ENCODE measurements at places on chromosomes 11 and 22.

- no peak for DNase-seq
Observed at GRCh38 chr22:33682927-33683326, 237.3 kb downstream of the LARGE1 start.

- no peak for DNase-seq
Observed at GRCh38 chr11:75352588-75353206, 1.2 kb upstream of the ARRB1 start.

DNA sequence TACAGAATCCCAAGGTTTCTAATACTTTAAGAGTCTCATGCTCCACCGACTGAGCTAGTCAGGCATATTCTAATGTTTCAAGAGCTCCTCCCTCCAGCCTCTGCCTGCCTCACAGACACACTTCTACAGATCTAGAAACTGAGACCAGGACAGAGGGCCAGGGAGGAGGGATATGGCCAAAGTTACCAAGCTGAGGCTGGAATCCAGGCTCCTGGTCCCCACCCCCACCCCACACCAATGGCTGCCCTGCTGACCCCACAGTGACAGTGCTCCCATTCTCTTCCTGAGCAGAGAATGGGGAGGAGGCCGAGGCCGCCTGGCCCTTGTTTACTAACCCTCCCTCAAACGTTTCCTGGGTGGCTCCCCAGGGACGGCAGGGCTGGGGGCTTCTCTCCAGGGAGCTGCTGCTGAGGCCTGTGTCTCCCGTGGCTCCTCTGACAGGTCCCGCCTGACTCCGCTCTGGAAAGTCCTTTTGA, 2.2 kb downstream of the PLEKHB1 start:
- DNase-seq = no peak

DNA sequence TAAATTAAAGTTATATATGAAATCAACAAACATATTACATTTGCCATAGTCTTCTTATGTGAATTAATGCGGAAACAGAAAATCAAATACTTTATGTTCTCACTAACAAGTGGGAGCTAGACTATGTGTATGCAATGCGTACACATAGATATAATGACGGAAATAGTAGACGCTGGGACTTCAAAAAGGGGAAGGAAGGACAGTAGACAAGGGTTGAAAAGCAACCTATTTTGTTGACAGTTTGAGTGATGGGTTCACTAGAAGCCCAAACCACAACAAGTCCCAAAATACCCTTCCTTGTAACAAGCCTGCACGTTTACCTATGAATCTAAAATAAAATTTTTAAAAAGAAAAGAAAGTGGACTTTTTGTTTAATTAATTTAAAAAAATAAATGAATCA, 430.8 kb upstream of the CNTN5 start:
- DNase-seq = no peak
